ENCODE measurements at places on chromosomes 13 and 19.

GRCh38 chr13:95503662-95504061, 48.9 kb upstream of the CLDN10 start:
- no peak for DNase-seq

GRCh38 chr13:100209857-100210825, 121.2 kb downstream of the PCCA start:
- DNase-seq = no peak

DNA sequence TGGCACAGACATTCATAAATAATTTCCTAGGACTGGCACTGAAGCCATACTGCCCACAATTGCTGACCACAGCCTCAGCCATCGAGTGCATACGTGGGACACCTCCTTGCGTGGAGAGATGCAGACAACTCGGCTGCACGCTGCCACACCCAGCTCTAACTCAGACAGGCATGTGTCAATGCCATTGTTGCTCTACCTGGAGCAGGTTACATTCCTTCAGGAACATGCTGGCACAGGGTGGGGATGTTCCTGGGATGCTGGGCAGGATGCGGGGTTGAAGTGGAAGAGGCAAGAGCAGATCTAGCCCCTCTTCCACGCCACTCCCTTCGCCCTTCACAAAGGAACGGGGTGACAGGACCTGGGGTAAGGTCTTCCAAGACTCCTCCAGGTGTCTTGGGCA, 24.2 kb upstream of the SLC35E1 start:
- DNase-seq = no peak

DNA sequence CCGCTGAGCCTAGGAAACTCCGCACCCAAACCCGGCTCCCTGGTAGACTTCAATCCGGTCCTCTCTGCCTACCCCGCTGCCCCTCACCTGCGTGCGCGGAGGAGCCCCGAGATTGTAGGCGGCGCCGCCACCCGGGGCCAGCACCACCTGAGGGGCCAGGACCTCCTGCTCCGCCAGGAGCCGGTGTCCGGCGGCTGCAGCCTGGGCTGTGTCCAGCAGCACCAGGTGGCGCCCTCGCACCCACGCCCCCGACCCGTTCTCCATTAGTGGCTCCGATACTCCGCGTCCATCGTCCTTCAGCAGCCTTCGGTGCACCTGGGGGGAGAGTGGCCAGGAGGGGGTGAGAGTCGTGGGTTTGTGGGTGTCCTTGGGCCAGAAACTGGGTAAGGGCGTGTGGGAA, 18.5 kb downstream of the MAN2B1 start:
- no peak for DNase-seq

GRCh38 chr13:52348983-52349780, 56.8 kb downstream of the THSD1 start:
- DNase-seq = no peak

DNA sequence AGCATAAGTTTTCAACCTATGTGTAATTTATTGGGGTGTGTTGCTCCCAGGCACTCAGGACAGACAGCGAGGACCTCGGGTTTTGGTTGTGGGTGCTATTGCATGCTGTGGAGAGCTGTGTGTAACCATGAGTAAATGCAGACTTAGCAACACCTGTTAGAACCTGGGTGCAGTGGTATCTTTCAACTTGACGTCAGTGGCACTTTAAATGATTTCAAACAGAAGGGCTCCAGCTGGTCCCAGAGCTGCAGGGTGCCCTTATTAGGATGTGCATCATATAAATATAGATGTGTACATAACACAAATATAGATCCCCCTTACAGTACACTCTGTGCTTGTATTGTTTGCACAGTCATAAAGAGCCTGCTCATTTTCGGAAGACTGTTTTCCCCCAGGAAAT, 228.3 kb upstream of the IRS2 start:
- DNase-seq = no peak

- no peak for DNase-seq
Measured at GRCh38 chr13:102236830-102237229, 165.0 kb downstream of the FGF14 start.
